ENCODE measurements at places on chromosomes 6 and 20.
A peak's percentile ranks its signal among the peaks of the same experiment; 100 is the strongest.

GRCh38 chr6:73131706-73132105, 93.6 kb downstream of the KHDC1L start:
- DNase-seq, result no peak

DNA sequence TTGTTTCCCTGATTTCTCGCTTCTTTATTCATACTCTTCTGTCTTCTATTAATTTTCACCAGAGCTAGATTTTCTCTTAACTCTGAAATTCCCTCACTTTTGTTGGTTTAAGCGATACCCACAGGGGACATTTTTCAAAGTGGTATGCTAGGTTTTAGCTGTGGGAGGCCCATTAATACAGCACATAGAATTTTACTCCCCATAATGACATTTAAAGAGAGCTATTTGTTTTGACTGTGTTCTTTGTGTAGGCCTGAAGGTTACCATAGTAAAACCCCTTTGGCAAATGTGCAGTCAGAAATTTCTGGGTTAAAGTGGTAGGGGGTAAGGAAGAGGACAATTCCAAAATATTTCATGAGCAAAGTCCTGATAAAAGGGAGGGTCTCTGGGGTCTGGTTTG, 721.1 kb upstream of the CITED2 start:
- DNase-seq, result no peak

DNA sequence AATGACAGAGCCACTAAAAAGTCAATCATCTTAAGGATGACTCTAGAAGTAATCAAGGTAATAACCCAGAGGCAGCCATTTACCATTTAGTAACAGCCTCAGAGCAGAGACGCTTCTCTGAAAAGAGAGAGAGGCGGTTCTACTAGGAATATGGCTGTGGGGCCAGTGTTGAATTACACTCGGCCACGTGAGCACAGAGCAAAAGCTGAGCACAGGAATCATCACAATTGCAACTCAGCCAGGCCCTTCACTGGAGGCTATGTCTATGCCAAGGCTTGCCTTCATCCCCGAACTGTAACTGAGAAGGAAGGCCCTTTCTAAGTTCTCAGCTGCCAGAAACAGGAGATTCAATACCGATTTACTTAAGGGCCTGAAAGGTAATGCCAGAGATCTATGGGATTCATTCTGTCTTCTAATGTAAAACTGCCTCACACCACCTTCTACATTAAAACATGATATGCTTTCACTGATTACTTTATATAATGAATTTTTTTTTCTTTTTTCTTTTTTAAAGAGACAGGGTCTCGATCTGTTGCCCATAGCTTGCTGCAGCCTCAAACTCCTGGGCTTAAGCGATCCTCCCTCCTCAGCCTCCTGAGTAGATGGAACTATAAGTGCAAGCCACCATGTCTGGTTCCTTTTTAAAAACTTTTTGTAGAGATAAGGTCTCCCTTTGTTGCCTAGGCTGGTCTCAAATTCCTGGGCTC, 67.6 kb downstream of the NUDT3 start:
- DNase-seq, result no peak

- DNase-seq, result no peak
Observed at GRCh38 chr6:24686408-24686807, 19.5 kb downstream of the ACOT13 start.

- peak; percentile 55 for DNase-seq
Observed at GRCh38 chr6:139640448-139640847, 266.0 kb upstream of the CITED2 start.

DNA sequence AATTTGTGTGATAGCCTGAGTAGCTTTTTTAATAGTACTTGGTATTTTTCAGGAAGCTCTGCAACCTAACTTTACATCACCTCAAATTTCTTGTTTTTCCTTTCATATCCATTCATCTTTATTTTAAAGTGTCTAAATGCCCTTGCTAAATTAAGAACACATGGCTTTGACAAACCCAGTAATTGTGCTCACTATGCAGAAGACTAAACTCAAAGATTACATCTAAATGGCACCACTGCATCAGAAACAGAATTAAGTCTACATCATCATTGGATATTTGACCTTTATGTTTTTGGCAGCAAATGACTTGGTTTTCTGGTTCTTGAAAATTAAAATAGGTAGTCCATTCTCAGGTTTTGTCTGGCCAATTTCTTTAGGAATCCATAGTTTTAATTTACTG, 69.6 kb upstream of the HDGFL1 start:
- DNase-seq, result no peak

GRCh38 chr6:118460958-118461470, 87.1 kb upstream of the PLN start:
- no peak for DNase-seq

- no peak for DNase-seq
Observed at GRCh38 chr20:47950124-47950912, 165.0 kb upstream of the SULF2 start.

DNA sequence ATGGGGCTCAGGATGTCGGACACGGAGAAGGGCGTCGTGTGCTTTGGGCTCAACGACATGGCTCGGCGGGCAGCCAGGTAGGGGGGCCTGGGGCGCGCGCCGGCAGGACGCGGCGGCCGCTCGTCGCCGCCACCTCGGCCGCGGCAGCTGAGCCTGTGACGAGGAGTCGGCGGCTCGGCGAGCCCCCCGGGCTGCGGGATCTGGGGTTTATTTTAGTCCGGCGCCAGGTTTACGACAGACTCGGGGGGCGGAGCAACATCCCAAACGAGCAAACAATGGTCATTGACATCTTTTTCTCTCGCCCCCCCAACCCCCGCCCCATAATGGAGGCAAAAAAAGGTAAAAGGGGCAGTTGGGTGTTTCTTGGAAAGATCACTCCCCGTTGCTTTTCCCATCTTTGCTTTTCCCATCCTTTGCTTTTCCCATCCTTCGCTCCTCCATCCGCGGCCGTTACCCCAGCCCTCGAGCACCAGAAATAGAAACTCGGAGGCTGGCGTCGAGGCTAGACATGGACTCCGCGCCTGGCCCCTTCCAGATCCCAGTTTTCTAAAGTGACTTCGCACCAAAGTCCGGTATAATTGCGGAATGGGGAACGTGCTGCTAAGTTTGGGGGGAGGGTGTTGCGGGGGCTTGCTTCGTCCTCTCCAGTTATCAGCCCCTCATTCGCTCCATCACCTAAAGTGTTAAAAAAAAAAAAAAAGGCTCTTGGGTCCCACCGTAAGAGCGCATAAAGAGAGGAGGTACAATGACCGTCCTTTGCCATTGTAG, at the start of gene NKX2-4:
Gene NKX2-4 (minus strand): TSS at position 186 of the 768 bp plus-strand sequence. CDS start 127 bp downstream, at position 59.
- no peak for DNase-seq

DNA sequence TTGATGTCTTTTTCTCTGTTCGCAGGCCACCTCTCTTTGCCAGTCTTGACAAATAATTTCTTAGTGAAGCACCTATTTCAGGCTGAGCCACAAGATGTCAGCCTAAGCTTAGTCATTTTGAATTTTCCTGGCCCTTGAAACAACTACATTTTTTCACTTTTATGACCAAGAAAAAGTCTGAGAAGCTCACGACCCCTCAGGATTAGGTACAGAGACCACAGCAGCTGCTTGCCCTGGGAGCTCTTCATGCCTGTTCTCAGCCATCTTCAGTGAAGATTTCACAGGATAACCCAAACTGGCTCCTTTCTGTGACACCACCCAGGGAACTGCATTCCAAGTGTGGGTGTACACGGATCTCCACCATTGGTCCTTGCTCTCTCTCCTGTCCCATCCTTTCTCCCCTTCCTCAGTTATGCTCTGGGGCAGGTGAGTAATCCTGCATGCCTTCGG, 38.4 kb upstream of the SPTLC3 start:
- DNase-seq, result peak; percentile 30

DNA sequence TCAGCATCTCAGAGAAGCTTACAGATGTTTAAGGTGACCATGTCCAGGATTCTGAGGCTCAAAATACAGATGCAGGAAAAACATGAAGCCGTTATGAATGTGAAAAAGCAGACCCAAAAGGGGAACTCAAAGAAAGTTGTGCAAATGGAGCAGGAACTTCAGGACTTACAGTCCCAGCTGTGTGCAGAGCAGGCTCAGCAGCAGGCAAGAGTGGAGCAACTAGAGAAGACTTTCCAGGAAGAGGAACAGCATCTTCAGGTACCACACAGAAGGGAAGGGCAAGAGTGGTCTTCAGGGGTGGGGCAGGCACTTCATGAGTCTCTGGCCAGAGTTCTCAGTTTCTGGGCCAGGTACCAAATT, 15.2 kb downstream of the RNF8 start:
- no peak for DNase-seq

- DNase-seq, result peak; percentile 30
Observed at GRCh38 chr6:152952866-152953509, 29.9 kb downstream of the FBXO5 start.

GRCh38 chr6:75481394-75481793, 12.2 kb downstream of the FILIP1 start:
- DNase-seq, result no peak

DNA sequence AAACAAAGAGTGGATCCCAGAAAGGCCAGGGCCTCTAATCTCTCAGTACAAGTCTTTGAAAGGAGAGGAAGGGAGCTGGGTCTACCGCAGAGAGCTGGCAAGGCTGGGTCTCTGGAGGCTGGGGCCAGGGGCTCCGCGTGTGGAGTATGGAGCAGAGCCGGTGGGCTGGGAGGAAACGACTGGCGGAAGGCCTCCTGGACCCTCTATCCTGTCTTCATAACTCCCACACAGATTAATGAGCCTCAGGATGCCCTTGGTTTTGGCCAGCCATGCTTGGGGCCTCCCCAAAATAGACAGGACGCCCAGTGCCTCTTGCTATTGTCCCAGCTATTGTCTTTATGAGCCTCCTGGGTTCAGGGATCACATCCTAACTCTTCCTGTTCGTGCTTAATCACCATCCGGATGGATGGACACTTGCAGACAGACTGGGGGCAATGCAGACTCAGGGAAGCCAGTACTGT, 306.4 kb downstream of the DHX35 start:
- DNase-seq, result no peak

DNA sequence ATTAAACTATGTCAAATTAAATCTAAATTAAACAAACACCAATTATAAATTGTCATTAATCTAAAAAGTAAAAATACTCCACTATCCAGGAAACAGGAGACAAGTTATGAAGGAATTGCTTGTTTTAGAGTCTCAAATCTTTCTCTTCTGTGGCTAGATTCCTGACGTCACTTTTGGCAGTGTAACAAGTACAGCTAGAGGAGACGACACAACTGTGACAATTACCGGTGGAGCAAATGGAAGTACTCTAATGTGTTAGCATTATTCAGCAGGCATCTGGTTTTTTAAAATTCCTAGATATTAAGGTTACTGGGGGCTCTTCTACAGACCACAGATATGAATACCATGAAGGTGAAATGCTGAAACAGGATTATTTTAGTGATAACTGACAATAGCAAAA, 1042.7 kb downstream of the EPHA7 start:
- no peak for DNase-seq

Data from GM12865 (cell line).